Right cardiac atrium (tissue), 5 donors: ENCODE measurements at places on chromosomes 7 and 10. TPM values are rescaled to one million over a fixed set of nuclear protein-coding genes. Genes with fewer than 3 reads are reported as not detected.

The TRA2A gene
- 38.9 TPM for polyA plus RNA-seq

The SAMD9 gene
- polyA plus RNA-seq: 1.6 TPM

The SMC3 gene
- polyA plus RNA-seq: 17.2 TPM

The SCRN1 gene
- 10.1 TPM for polyA plus RNA-seq

The CHAT gene
- not detected for polyA plus RNA-seq

The ACTL6B gene
- not detected for polyA plus RNA-seq

The LMTK2 gene
- polyA plus RNA-seq: 13.1 TPM

The MORN4 gene
- polyA plus RNA-seq: 23.3 TPM

The CPXM2 gene
- 2.1 TPM for polyA plus RNA-seq
